GM12864 (cell line): ENCODE measurements at places on chromosomes 1 and 21.

GRCh38 chr1:24474193-24474592 lies 28.4 kb upstream of the RCAN3 start:
- DNase-seq, result no peak

GRCh38 chr1:200909071-200909470 lies 14.4 kb downstream of the INAVA start:
- DNase-seq, result no peak

- no peak for DNase-seq
Measured at GRCh38 chr1:5751833-5752745, 240.1 kb downstream of the NPHP4 start.

- no peak for DNase-seq
Measured at GRCh38 chr1:182676274-182676673, 8.1 kb downstream of the RGS8 start.

DNA sequence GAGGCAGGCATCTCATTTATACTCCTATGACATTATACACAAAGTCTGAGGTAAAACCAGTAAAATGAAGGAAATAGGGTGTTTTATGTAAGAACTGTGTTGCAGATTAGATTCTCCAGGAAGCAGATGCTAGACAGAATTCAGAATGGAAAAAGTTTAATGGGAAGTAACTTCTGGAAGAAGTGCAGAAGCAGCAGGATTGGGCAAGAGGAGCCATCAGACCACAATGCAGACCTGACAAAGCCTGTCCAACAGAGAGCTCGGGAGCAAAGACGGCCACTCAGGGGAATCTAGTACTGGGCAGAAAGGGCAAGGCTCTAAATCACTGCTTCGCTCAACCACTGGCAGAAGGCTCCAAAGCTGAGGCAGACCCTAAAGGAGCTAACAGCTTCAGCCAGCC lies 33.7 kb downstream of the FBXO42 start:
- DNase-seq, result no peak

- DNase-seq, result no peak
Measured at GRCh38 chr1:94471271-94471670, 53.1 kb downstream of the ABCD3 start.

- no peak for DNase-seq
Measured at GRCh38 chr21:33264561-33264960, 1.6 kb upstream of the IL10RB start.

DNA sequence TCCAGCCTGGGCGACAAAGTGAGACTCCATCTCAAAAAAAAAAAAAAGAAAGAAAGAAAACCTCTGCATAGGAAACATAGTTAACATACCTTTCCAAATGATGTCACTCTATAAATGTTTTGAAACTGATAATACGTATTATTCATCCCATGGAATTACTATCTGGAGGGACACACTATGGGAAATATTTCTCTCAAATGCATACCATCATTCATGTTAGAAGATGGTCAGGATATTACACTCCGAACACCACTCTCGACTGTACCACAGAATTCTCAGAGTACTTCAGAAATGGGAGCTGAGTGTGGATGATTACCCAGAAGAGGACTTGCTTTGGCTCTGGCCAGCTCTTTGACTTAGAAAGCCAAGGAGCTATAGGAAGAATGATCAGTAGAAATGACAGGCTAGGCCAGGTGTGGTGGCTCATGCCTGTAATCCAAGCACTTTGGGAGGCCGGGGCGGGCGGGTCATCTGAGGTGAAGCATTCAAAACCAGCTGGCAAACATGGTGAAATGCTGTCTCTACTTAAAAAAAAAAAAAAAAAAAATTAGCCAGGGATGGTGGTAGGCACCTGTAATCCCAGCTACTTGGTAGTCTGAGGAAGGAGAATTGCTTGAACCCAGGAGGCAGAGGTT lies 5.2 kb upstream of the LIN28A start:
- DNase-seq, result no peak

DNA sequence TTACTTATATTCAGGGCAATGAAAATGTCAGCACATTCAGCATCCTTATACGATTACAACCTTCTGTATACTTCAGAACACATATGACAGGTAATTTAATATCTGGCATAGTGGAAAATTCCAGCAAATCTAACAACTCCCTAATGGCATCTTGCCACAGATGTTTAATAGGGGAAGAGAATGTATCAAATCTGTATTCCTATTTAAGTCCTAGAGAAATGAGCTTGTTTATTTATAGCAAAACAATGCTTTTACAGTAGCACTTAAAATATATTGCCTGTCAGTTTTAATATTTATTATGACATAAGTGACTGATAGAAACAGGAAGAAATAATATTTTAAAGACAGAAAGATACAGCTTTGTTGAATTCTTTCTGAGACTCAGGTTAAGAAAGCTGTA lies 1101.8 kb upstream of the B3GALT2 start:
- DNase-seq, result no peak

GRCh38 chr1:7549277-7550161 lies 221.6 kb upstream of the VAMP3 start:
- peak; percentile 13 for DNase-seq

- DNase-seq, result no peak
Measured at GRCh38 chr1:227604446-227604845, 41.1 kb downstream of the ZNF678 start.

- no peak for DNase-seq
Measured at GRCh38 chr1:82896036-82896435, 1095.3 kb downstream of the ADGRL2 start.

DNA sequence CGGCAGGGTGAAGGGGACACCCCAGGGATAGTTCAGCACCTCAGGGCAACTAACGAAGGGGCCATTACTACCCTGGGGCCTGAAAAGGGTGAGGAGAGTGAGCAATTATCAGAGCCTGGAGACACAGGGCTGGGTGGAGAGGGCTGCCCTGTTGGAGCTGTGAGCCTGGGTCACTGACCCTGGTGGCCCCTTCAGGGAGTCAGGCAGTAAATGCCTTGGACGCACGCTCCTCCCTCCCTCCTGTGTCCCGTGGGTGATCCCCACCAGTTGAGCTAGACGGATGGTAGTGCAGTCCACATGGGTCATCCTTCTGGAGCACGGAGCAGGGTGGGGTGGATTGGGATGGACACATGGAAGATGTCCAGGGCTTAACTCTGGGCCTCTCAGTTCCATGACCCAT lies 305.3 kb downstream of the PTPRU start:
- DNase-seq, result no peak

- DNase-seq, result peak; percentile 52
Measured at GRCh38 chr1:8104278-8105236, 78.4 kb upstream of the ERRFI1 start.

DNA sequence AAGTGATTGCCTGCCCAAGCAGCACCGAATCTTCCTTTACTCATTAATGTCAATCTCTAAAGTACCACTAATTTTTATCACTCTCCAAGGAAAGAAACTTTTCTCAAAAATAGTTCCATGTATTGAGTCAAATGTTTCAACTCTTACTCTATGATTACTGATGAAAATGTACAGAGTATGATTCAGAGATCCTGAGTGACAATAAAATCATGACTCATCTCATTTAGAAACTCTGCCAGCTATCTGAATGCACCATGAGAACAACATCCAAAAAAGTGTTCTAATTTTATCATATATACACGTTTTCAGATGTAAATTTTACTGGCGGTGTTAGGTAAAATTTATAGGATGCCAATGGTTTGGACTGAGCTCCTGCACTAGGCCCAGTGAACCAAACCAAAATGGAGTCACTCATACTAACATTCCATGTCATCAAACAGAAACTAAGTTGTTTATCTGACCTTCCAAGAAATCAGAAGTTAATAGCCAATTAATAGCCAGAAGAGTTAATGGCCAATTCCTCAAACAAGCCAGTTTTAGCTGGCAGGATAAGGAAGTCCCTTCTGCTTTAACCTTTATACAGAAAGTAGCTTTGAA lies 22.6 kb downstream of the PLPPR5 start:
- DNase-seq, result no peak

DNA sequence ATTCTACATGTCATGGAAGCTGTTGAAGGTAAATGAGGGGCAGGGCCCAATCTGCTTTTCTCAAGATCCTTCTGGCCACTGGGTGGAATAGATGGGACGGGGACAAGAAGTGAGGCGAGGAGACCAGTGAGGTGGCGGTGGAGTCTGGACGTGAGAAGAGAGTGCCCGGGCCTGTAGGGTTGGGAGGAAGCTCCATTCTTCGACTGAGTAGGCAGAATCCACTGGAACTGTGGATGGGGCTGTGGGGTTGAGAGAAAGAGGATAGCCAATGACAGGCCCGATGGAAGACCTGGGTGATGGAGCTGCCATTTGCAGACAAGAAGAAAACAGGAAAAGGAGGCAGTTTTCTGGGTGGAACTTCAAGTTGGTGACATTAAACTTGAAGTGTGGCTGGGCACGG lies 10.3 kb downstream of the SLC1A7 start:
- no peak for DNase-seq

- no peak for DNase-seq
Measured at GRCh38 chr1:207072233-207072632, 16.4 kb upstream of the C4BPB start.

- no peak for DNase-seq
Measured at GRCh38 chr1:228849011-228849541, 113.8 kb downstream of the RHOU start.

GRCh38 chr1:44613941-44614340 lies 60.3 kb downstream of the TMEM53 start:
- no peak for DNase-seq

DNA sequence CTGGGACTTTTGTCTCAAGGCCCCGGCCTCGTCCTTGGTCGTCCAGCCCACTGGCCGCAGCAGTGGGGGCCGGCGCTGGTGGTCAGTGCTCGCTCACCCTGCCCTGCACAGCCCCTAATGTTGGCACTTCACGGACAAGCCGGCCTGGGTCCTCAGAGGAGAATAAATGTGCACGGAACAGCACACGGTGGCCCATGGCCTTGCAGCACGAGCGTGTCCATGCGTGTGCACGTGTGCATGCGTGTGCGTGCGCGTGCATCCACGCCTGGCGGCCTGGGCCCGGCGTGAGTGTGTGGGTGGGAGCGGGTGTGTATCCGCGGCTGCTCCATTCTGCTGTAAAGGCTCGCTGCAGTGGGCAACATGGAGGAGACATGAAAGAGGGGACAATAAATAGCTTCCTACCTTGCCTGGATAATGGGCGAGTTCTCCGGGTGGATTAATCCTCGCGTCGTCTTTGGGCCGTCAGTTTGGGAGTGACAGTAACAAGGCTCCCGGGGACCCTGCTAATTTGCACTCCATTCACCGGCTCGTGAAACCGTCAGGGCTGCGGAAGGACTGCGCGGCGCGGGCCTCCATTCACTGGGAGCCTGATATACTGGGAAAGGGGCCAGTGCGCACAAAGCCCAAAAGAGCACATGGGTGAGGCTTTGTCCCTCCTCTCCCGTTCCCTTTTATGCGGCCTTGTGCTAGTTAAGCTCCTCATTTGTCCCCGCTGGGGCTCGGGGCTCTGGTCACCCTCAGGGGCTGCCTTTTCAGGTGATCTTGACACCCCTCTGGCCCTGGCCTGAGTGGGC lies 142.8 kb downstream of the PRDM16 start:
- no peak for DNase-seq

DNA sequence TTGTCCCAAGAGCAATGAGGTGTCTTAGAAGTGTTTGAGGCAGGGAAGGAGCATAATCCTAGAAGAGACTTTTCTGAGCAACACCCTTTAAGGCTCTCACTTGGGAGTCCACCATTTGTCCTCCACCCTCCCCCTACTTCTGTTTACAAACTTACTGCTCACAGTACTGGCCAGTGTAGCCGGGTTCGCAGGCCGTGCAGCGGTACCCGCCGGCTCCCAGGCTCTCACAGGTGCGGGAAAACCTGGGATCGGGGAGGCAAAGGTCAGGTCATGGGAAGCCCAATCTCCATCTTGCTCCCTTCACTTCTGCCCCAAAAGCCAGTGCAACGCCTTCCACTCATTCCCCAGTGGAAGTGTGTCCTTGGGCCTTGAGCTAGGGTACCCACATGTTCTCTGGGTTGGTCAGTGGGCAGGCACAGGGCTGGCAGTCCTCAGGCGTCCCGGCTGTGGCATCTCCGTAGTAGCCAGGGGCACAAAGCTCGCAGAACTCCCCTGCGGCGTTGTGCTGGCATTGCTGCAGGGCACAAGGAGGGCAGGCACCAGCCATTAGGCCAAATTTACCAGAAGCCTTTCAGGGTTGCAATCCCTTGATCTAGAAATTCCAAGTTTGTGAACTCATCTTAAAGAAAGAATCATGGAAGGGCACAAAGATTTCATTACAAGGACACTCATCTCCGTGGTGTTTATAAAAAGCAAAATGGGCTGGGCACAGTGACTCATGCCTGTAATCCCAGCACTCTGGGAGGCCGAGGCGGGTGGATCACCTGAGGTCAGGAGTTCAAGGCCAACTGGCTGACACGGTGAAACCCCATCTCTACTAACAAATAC lies 49.8 kb downstream of the LDLRAD2 start:
- no peak for DNase-seq
